Activated T-cell treated with anti-CD3 and anti-CD28 coated beads, Interleukin-2, amount 50 U/mL, for 1 hour (primary cell): ENCODE measurements at places on chromosomes 1 and 21.

GRCh38 chr1:231481289-231481688 is 47.2 kb upstream of the TSNAX start:
- no peak for DNase-seq

- DNase-seq, result no peak
Measured at GRCh38 chr1:237670302-237670701, 220.4 kb downstream of the ZP4 start.

GRCh38 chr1:56824271-56824670 is 5.1 kb upstream of the FYB2 start:
- no peak for DNase-seq

GRCh38 chr1:11377954-11378353 is 101.0 kb upstream of the DISP3 start:
- DNase-seq, result no peak

- DNase-seq, result no peak
Measured at GRCh38 chr1:53350853-53351767, 23.2 kb upstream of the LRP8 start.

GRCh38 chr21:45596704-45597318 is 46.7 kb upstream of the PCBP3 start:
- peak; percentile 87 for DNase-seq

- no peak for DNase-seq
Measured at GRCh38 chr1:22944346-22945055, 28.2 kb downstream of the LACTBL1 start.

- no peak for DNase-seq
Measured at GRCh38 chr1:226248091-226248490, 24.6 kb downstream of the MIXL1 start.

DNA sequence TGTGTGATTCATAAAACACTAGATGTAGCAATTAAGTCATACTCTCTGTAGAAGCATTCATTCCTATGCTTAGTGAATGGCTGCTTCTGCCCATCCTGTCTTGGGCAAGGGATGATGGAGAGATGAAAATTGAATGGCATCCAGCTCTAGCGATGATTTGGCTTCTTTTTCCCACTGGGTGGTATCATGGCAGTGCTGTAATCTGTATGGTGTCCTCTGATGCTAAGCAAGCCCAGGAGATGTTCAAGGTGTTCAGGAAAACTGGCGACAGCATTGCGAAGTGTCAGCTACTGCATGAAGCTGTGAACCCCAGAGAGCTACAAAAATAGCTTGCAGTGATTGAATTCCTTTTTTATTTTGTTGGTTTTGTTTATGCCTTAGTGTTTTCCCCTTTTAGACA is 48.9 kb upstream of the LEPR start:
- DNase-seq, result no peak

DNA sequence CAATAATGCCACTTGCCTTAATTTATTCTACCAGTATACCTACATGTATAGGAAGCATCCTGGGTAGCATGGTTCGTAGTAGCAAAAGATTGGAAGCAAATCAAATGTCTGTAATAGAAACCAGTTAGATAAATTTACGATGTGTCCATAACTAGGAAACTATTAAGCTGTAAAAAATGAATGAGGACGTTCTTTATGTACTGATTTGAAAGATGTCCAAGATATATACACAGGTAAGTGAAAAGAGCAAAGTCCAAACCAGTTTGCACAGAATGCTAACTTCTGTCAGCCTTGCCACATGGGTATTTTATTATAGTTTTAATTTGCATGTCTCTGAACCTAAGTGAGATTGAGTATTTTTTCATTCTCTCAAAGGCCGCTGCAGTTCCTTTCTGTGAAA is 251.8 kb upstream of the IRF2BP2 start:
- DNase-seq, result no peak

- DNase-seq, result peak; percentile 56
Measured at GRCh38 chr1:36151845-36152203, 2.5 kb upstream of the TRAPPC3 start.

- no peak for DNase-seq
Measured at GRCh38 chr21:20163167-20163566, 835.0 kb upstream of the NCAM2 start.

DNA sequence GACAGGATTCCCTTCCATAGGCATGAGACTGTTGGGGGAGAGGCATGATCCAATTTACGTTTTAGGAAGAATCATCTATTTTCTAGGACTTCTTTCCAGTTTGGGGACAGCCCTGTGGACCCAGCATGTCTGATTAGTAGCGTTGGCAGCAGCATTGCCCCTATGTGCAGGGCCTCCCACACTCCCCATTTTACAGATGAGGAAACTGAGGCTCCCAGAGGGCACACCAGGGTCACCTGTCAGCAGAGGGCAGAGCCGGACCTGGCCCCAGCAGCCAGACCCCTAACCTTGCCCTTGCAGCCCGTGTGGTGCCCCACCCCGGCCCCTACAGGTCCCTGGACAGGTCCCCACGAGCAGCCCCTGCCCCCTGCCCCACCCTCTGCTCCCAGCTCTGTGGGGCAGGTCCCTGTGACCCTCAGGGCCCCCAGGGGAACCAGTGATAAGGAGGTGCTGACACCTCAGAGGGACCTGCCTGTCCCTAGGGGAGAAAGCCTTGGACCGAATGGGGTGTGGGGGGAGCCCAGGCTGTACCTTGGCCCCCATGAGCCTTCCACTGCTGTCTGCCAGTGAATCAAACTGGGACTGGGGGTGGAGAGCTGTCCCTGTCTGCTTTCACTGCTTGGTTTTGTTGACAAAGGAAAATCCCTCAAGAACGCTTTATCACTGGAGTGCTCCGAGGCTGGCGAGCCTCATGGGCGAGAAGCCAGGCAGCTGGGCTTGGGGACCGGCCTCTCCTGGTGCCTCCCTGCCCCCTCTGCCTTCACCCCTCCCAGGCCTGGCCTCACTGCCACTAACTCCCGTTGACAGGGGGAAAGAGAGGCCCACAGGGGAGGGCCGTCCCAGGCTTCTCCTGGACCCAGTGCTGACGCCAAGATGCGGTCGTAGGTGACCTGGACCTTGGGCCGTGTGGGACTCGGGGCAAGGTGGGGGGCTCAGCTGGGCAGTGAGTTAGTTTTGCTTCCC is 39.4 kb upstream of the CCDC27 start:
- DNase-seq, result no peak

DNA sequence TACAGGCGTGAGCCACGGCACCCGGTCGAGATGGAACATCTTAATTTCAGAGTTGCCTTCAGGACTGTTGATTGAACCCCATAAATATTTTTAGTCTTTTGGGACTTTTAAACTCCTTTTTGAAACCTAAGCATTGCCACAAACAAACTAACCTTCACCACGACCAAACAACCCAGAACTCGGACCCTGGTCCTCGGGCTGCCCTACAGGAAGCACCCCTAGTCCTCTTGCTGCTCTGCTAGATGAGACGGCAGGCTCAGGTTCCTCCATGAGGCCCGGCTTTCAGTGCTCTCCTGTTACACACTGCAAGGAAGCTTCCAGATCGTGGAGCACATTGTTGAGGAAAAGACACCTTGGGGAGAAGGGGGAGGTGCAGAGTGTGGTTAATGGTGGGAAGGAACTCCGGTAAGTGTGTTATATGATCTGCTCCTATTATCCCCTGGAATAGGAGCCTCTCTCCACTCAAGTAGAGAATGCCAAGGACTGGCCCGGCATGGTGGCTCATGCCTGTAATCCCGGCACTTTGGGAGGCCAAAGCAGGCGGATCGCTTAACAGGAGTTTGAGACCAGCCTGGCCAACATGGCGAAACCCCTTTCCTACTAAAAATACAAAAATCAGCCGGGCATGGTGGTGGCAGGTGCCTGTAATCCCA is 5.7 kb downstream of the EPHX1 start:
- no peak for DNase-seq

- DNase-seq, result peak; percentile 31
Measured at GRCh38 chr1:41802532-41803501, 115.9 kb downstream of the HIVEP3 start.

DNA sequence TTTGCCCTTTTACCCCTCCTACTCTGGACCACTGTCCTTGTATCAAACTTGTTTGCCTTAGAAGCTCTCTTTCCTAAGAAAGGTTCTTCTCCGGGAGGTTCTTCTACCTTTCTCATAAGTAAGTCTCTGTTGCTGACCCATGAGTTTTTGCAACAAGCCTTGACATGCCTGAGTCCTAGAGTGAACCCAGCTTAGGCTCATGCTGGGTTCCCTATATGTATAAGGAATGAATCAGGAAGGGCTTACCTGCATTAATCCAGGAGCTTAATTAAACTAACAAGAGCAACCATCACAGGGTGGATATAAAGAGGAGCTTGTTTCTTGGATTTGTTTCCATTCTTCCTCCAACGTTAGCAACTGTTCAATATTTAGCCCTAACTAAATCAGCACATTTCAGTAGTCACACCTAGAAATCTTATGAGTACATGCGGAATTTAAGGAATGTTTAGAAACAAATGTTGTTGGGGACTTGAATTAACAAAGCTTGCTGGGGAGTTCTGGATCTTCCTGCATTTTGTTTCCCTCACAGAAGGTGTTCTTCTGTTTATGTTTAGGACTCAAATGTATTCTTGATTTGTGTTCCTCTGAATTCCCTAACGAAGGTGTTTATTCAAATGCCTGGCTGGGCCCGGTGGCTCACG is 64.3 kb upstream of the RAB3GAP2 start:
- DNase-seq, result no peak

DNA sequence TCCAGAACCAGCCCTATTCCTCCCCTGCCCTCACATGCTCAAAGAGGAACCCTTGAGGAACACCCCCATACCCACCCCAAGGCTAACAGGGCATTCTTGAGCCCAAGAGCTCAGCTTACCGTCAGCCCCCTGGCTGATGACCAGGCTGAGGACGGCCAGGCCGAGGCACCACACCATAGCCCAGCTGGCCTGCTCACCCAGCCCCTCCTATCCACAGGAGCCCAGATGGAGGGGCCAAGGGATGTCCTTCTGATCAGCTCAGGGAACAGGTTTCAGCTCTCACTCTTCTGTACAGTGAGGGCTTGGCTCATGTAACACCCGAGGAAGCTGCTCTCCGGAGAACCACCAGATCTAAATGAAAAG is 2.2 kb downstream of the IGSF9 start:
- DNase-seq, result no peak

DNA sequence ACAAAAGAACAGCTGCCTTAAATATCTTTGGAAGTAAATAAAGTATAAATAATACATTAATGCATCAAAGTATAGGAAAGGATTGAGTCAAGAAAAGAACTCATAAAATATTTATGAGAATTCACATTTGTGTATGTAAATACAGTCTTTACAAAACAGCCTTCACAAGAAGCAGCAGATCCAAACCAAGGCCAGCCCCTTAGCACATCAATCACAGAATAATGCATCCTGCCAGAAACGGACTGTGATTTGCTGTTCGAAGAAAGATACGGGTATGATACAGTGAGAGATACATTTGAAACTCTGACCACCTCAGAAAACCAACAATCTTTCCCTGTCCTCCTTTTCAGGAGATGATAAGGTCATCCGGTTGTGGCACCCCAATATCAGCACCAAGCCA is 70.9 kb downstream of the WDR64 start:
- DNase-seq, result no peak

DNA sequence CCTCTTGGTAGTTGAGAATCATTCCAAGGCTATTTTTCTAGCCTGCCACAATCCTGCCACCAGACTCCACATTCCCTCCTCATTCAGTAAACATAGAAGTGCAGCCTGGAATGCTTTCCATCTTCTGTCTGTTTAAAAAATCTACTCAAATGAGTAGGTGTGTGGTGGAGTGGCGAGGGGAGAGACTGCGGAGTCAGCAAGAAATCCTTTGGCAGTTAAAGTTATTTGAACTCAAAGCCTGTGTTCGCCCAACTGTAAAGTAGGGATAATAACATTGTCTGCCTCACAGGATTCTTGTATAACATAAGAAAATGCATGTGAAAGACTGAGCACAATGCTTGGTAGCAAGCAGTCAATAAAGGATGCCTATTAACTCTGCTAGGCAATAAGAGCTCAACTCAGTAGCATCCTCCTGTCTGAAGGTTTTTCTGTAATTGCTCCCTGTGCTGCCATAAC is 22.2 kb upstream of the DPT start:
- DNase-seq, result no peak
